ENCODE measurements at places on chromosomes 1 and 21.
A peak's percentile ranks its signal among the peaks of the same experiment; 100 is the strongest.

DNA sequence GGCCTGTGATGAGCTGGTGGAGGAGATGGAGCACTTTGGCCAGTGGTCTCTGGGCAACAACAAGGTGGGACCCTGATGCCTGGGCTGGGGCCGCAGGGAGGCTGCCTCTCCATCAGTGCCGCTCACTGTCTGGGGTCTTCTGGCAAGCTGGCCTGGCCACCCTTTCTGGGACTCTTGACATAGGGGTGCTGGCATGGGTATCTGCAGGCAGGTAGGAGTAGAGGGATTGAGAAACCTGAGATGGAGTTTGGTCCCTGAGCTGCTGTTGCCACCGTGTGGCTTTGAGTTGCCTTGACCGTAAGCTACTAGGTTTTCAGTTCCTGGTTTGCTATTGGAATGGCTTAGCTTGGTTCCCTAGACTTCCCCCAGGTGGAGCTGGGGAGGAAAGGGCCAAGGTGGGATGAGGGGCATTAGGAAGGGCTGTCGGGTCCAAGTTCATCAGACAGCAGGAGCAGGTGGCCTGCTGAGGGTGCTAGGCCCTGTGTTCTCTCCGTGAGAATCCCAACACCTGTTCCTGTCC lies 13.2 kb upstream of the MFN2 start:
- DNase-seq, result peak; percentile 22

DNA sequence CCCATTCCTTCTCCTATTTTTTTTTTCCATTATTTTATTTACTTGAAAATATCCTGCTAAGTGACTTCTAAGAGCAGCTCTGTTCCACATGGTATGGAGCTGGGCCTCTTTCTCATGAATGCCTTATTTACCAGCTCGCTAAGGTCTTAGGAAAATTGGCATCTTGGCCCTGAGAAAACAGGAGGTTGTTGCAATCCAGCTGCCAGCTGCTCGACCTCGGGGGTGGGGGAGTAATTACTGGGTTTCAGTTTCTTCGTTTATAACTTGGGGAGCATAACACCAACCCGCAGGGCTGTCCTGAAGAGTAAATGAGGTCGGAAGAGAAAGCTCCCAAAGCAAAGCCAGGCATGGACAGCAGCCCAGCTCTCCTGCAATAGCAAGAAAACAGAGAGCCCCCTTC lies 176.3 kb downstream of the AJAP1 start:
- DNase-seq, result no peak

GRCh38 chr1:63663873-63664272 lies 70.7 kb downstream of the PGM1 start:
- DNase-seq, result no peak

DNA sequence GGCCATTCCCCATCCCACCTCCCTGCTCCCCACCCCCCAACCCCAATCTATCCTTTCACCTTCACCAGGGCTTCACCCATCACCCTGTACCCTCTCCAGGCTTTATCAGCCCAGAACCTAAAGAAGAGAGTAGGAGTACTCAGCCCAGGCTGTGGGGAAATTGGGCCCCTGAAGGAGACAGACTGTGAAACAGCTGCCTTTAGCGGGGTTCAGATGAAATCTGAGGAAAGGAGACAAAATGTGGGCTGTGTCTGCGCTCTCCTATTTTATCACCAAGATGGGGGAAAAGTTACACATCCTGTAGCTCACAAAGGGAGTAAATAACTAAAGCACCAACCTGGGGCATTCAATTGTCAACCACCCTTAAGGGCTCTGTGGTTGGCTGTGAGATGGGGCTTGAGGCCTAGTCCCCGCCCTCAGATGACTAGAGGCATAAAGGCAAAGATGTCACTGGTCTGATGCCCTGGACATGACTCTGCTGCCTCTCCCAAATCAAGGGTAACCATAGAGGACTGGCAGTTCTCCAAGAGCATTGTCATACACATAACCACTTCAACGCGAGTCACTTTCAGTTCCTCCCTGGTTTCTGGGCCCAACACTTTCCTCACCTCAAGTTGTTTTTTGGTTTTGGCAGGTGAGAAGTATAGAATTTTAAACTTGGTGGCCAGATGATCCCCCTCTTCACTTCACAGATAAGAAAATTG lies 30.0 kb downstream of the SLC27A3 start:
- DNase-seq, result peak; percentile 67

DNA sequence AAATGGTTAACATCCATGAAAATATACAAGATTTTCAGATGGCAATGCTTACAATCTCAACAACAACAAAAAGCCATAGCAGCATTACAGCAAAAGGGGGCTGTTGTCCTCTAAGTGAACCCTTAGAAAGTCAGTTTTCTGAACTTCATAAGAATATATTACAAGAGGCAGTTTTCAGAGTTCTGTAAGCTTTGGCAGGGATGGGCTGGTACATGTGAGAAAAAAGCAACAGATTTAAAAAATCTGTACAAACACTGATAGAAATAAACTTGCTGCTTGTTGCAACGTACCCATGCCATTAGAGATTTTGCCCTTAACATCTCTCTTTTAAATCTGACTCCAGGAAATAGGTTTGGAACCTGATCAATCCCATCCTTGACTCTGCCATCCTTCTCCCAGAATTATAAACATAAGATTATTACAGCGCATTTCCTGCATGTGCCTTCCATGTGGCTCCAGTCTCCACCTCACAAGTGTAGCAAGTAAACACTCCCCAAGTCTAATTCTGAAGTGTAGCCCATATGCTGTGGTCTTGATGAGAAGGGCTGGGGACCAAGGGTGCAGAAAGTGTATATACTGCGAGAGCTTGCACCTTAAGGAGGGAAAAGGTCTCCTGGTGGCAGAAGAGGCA lies 101.4 kb upstream of the TSPAN2 start:
- DNase-seq, result no peak

- DNase-seq, result no peak
Measured at GRCh38 chr1:46013581-46013980, 118.8 kb downstream of the PIK3R3 start.

- DNase-seq, result no peak
Measured at GRCh38 chr1:224720216-224720615, 104.1 kb downstream of the CNIH3 start.

GRCh38 chr1:186849826-186850225 lies 21.1 kb downstream of the PLA2G4A start:
- DNase-seq, result no peak

DNA sequence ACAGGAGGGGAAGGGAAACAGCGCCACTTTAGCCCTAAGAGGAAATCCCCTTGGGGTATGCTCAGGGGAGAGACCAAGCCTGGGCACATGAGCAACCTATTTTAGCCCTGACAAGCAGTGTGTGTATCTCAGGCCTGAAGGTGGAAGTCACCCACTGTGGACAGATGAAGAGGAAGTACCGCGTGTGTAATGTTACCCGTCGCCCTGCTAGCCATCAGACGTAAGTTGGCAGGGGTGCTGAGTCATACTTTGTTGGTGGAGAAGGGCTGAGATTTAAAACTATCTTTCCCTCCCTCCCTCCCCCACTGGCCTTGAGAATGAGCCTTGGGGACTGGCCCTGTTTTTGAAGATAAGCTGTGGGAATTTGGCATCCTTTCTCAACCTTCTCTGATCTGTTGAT lies 11.2 kb downstream of the AGO1 start:
- no peak for DNase-seq

DNA sequence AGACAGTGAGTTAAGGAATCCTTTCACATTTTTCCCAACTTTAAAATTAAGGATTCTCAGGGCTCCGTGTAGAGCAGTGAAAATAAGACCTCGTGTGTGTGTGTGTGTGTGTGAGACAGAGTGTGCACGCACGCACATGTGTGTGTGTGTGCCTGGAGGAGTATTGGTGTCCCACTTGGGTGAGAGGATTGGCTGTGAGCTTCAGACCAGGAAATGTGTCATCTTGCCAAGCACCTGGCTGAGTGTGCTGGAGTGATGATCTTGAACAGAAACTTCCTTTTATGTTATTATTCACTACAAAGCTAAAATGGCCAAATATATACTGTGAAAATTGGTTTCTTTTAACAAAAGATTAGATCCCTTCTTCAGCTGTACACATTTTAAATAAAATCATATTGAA lies 35.2 kb upstream of the NTPCR start:
- no peak for DNase-seq

- DNase-seq, result no peak
Measured at GRCh38 chr1:109922326-109922725, 11.7 kb downstream of the CSF1 start.

DNA sequence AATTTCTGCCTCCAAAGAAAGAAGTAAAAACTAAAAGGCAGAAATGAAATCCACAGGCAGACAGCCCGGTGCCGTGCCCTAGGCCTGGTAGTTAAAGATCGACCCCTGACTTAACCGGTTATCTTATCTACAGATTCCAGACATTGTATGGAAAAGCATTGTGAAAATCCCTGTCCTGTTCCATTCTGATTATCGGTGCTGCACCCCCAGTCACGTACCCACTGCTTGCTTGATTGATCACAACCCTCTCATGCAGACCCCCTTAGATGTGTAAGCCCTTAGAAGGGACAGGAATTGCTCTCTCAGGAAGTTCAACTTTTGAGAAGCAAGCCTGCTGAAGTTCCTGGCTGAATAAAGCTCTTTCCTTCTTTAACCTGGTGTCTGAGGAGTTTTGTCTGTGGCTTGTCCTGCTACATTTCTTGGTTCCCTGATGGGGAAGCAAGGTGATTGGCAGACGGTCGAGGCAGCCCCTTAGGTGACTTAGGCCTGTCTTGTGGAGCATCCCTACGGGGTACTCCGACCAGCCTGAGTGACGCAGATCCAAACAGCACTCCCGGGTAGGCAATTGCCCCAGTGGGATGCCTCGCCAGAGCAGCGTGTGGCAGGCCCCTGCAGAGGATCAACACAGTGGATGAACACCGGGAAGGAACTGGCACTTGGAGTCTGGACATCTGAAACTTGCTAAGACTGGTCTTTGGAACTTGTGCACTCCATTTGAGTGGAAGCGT lies 111.2 kb upstream of the PPM1J start:
- no peak for DNase-seq

- no peak for DNase-seq
Measured at GRCh38 chr1:94543001-94543400, 1.4 kb upstream of the F3 start.

DNA sequence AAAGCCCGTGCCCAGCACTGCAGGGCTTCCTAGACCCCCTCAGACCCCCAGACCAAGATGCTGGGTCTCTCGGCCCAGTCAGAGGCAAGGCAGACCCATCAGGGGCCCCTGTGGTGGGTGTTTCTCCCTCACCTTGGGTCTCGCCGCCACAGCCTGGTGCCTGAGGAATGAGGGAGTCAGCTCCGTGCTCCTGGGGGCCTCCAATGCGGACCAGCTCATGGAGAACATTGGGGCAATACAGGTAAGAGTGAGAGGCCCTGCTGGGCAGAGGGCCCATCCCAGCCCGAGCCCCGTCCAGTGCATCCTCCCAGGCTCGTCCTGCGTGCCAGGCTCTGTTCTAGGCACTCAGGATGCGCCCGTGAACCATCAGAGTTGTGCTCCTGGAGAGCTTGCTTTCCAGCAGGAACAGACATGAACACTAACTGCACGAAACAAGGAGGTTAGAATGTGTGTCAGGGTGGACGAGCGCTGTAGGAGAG lies 51.5 kb downstream of the KCNAB2 start:
- no peak for DNase-seq

DNA sequence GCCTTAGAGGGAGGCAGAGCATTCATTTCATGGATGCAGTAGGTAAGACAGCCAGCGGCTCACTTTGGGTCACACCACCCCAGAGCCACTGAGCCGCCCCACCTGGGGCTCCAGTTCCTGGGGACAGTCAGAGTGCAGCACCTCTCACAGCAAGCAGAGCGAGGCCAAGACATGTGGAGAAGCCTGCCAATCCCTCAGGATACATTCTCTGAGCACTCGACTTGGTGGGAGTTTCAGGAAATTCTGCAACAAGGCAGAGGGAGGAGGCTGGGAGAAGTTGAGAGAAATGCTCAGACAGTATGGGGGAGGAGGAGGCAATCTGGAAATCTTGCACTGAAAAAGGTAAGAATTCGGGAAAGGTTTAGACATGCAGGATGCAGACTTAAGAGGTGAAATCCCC lies 60.8 kb upstream of the WLS start:
- no peak for DNase-seq

- no peak for DNase-seq
Measured at GRCh38 chr1:1074631-1075147, 583 bp upstream of the RNF223 start.

DNA sequence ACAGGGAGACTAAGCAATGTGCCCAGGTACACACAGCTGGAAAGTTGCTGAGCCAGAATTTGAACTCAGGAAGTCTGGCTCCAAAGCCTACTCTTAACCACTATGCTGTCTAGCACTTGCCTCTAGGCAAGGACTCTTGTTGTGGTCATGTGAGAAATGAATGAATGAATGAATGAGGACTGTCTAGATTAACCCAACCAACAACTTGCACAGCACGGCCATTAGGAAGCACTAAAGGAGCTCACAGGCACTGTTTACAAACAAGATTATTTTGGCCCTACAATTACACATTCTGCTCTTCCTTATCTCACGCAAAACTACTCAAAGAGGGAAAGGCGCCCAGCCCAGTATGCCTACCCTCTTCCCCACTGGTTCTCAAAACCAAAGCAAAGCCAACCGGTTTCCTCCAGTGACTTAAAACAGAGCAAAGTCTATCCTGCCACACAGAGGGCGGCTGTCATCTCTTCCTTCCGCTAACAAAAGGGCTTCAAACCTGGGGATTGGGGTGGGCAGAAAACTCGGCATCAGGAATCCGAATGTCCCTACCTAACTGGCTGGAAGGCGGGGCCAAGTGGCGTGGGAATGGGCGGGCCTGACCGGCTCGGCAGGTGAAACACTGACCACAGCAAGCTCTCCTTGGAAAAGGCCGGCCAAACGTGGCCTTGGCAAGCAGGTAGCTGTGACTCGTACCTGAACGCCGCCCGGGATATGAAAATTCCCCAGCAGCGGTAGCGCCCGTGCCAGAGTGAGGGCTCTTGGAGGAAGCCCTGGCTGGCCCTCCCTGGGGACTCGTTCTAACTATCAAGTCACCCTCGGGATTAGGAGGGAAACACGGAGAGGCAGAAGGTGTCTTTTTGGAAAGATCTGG lies 948 bp downstream of the STK40 start:
- peak; percentile 57 for DNase-seq

DNA sequence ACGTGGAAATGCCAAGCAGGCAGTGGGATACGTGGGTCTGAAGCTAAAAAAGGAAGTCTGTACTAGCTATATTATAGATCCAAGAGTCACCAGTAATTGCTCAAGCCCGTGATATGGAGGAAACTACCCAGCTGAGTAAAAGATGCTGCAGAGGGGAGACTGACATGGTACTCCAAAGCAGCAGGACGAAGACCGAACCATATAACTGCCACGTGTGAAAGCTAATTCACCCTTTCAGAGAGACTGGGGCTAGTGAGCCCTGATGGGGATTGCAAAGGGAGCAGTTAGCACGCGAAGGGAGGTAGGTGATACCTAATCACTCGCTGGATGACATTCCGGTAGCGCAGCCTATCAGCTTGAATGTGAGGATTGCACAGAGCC lies 316 bp downstream of the AP4B1 start:
- no peak for DNase-seq

DNA sequence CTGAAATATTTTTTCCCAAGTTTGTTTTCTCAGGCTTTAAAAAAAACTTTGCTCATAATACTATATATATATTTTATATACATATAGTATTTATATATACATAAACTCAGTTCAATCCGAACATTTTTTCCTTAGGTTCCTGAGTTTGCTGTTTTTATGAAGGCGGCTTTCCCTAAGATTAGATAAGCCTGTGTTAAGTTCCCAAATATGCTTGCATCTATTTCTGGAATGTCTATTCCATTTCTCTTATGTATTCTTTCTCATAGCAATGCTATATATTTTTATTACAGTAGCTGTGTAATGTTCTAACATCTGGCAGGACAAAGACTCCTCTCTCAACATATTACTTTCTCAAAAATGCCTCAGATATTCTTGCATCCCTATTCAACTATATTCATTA lies 45.9 kb downstream of the ADSS2 start:
- no peak for DNase-seq

- no peak for DNase-seq
Measured at GRCh38 chr1:6505367-6506209, 14.1 kb upstream of the PLEKHG5 start.

Measured in CD4-positive, alpha-beta T cell treated with Interleukin-17A for 4 hours (primary cell).